ENCODE measurements at places on chromosomes 6 and 20.

DNA sequence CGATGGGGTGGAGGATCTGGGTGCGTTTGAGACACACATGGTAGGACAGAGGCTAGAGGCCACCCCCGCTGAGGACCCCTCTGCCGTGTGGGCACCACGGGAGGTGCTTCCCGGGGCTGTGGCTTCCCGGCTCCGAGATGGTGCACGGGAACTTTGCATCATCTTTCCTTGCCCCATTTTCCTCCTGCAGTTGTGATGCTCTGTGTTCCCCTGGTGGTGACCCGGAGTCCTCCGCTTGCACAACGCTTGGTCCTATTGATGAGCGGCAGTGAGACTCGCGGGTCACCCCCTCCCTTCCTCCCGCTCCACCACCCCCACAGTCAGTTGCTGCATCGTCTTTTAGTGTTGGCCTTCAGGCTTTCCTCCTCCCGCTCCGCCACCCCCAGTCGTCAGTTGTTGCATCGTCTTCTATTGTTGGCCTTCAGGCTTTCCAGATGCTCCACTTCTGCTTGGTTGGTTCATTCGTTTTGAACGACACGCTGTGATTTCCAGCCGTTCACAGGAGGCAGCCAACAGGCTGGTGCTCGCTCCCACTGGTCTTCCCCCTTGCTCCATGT lies 37.3 kb downstream of the PYGB start:
- no peak for DNase-seq

DNA sequence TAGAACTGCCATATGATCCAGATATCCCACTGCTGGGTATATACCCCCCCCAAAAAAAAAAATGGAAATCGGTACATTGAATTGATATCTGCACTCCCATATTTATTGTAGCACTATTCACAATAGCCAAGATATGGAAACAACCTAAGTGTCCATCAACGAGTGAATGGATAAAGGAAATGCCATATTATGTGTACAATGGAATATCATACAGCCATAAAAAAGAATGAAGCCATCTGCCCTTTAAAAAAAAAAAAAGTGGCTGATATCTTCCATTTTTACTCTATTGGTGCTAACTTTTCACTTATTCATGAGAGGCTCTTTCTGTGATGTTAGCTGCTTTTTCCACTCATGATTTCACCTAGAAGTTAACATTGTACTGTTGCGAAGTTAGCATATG lies 156.5 kb downstream of the REV3L start:
- no peak for DNase-seq

GRCh38 chr6:40852779-40853373 lies 186.1 kb downstream of the UNC5CL start:
- no peak for DNase-seq

DNA sequence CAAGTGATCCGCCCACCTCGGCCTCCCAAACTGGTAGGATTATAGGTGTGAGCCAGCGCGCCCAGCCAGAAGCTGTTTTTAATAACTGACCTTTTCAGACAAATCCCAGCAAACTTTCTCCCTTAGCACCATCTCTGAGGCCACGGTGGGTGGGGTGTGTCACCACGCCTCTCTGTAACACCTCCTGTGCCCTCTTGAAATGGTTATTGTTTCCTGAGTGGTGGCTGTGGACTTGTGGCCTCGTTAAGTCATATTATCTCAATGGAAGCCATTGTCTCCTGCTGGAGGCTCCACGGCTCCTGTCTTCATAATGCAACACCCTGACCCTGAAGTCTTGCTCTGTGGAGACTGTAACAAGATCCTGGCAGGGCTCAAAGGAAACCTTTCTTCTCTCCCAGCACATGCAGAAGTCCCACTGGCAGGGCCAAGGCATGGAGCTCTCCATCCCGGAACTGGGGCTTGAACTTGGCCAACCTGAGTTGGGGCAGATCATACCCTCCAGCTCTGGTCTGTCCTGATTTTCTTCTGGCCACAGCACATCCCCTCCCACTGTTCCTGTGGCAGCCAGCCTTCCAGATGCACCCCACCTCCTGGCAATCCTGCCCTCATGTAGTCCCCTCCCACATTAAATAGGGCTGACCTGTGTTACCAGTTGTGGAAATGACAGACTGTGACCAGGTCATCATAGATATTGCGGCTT lies 81.1 kb downstream of the SNX5 start:
- no peak for DNase-seq

GRCh38 chr20:43840382-43841070 lies 74.1 kb upstream of the TOX2 start:
- no peak for DNase-seq

GRCh38 chr20:57893366-57893999 lies 183.7 kb upstream of the PMEPA1 start:
- no peak for DNase-seq

DNA sequence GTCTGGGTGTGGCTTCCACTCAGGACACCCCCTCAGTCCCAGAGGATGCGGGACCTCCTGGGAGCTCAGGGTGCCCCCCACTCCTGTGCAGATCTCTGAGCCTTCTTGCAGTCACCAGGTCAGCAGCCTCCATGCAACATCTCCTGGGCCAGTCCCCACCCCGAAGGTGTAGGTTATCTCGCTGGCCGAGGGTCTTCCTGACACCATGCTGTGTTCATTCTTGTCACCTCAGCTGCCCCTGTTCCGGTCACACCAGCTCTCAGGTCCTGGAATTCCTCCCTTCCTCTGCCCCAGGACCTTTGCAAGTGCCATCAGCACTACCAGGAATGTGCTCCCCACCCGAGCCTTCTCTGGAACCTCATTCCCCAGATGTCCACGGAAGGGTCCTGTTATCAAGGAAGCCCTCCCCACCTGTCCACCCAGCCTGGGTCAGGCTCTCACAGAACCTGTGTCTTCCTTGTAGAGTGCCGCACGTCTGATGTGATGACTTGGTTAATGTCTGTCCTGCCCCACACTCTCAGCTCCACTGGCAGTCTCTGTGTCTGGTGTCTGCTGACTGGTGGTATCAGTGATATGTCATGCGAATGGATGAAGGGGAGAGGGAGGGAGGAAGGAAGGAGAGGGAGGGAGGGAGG lies 329.6 kb downstream of the TAF4 start:
- no peak for DNase-seq

- DNase-seq: no peak
Observed at GRCh38 chr6:117545161-117545595, 57.1 kb downstream of the GOPC start.

DNA sequence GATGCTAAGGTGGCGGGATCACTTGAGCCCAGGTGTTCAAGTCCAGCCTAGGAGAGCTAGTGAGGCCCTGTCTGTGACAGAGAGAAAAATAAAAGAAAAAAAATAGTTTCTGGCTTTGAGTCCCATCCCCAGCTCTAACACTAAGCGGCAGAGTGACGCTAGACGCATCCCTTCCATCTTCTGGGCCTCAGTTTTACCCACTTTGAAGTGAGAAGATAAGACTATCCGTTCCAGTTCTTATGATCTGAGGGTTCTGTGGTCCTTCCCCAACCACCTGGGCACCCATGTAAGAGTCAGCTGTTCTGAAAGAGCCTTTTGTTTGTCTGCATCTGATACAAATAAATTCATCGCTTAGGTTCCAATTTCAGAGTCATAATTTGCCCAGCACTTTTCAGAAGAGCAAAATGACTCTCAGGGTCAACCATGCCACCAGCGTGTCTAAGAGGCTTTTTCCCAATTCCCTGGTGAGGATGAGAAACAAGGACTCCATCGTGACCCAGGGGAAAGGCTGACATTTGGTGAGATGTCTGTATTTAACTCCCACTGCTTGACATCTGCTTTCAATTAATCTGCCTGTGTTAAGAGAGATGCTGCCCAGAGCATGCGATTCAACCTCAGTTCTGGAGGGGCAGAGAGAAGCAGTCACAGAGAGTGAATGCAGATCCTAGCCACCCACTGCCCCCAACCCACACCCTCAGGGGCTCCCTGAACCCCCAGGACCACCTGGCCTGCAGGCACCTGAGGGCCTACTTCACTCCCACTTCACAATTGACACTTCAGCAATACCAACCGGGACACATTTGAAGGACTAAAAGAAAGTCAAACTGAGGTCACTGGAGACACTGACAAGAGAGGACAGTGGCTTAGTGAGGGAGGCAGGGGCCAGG lies 131.6 kb upstream of the TOP1 start:
- no peak for DNase-seq

DNA sequence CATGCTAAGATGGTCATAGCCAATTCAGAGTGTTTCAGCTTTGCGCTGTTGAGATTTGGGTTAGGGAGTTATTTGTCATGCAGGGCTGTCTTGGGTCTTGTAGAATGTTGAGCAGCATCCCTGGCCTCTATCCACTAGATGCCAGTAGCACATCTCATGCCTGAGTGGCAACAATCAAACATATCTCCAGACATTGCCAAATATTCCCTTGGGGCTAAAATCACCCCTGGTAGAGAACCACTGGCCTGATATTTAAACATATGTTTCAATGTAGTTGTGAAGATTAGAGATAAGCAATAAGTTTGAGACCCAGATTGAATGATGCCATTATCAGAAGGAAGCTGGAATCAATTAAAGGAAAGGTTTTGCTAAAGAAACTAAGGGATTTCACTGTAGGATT lies 463.3 kb downstream of the DOK5 start:
- DNase-seq: no peak

DNA sequence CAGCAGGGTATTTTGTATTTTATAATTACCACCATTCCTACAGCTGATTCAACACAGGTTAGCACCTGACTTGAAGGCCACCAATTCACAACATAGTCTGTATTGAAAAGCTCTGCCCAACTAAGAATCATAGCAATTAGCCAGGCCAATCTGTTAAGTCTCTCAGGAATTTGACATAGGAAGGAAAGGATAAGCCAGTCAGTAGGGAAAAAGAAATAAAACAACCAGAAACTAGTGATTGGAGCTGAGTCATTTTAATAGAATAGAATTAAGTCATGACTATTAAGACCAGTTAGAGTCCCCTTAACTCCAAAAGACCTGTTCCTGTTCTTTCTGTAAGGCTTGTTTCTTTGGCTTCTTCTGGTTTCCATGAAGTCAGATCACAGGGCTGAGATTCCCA lies 8.1 kb downstream of the RANBP9 start:
- no peak for DNase-seq

DNA sequence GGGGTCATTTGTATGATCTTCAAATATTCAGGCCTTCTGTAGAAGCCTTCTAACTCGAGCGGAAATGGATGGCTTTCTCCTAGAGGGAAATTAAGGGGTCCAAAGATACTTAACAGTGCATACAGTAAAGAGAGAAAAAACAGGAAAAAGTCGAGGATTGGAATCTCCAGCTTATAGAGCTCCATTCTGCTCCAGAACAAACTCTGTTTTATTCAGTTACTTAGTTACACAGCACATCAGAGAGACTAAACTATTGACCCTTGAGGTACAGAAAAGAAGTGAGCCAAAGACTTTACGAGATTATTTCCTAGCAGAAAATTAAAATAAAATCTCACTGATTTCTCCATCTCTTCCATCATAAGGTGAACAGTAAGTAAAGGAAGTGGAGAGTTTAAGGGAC lies 43.8 kb upstream of the DSE start:
- DNase-seq: no peak

GRCh38 chr20:34549929-34550305 lies 8.6 kb upstream of the MAP1LC3A start:
- DNase-seq: no peak

DNA sequence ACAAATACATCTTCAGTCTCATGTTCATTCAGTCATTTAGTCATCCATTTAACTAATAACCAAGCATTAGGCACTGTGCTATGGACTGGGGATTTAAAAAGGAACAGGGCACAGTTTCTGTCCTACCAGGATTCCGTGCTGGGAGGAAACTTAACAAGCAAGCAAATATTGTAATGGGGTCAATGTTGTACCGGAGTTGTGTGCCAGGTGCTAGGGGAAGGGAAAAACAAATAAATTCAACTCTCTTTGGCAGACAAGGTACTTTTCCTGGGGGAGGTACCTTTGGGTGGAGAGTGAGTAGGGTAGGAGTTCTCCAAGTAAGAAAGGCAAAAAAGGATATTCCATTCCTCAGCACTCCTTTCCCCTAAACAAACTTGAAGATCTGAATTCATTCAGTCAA lies 90.3 kb downstream of the OLIG3 start:
- no peak for DNase-seq

DNA sequence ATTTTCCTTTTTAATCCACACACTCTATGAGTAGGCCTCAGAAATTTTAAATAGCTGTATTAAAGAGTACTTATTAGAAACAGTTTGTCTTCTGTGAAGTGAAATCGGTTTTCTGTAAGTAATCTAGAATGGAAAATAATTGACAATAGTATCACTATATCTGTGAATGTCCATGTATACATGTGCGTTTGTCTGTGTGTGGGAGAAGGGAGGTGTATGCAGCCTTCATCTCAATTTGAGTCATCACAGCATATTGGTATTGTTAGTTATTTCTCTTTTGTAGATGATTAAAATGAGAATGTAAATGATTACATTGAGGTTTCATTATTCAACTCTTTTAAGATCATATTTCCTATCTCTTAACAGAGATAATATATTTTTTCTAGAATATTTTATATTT lies 206.0 kb downstream of the EYS start:
- DNase-seq: no peak

DNA sequence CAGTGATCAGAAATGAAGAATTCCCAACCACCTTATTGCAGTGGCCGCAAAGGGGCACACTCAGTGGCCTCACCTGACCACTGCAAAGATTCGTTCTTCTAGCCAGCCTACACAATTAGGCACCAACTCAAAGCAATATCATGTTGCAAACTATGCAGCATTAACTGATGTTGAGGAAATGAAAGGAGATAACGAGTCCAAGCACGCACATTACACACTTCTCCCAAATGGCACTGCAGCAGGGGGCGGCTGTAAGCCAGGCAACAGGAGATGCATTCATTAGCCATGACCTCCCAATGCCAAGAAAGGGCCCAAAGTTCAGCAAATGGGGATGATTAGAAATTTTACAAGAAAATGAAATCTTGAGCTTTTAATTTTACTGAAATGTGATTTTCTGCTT lies 39.3 kb downstream of the ATXN1 start:
- DNase-seq: no peak

GRCh38 chr20:49270177-49270576 lies 7.7 kb downstream of the ZNFX1 start:
- DNase-seq: no peak

- peak; percentile 68 for DNase-seq
Observed at GRCh38 chr20:61356196-61356595, 104.1 kb downstream of the CDH4 start.

DNA sequence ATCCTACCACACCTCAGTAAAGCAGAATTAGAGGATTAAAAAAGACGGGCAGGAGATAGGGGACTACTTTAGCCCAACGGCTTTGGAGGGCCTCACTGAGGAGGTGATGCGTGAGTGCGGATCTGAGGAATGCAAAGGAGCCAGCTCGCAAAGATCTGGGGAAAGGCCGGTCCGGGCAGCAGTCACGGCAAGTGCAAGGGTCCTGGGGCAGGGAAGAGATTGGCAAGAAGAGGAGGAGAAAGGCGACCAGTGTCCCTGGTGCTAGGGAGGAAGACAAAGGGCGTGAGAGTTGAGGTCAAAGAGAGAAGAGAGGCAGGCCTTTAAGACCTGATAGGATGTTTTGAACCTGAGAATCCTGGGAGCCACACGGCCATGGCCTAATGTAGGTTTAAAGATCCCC lies 86.8 kb downstream of the KCNB1 start:
- no peak for DNase-seq

DNA sequence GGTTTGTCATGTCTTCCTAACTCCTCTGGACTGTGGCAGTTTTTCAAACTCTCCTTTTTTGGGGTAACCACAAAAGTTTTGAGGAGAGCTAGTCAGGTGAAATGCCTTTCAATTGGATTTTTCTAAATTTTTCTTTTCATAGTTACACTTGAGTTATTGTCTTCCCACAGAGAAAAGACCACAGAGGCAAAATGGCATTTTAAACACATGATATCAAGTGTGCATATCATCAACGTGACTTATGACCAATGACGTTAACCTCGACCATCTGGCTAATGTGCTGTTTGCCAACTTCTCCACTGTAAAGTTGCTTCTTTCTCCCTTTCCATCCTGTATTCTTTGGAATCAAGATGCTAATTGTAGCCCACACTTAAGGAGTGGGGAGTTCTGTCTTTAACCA lies 41.3 kb upstream of the SNAP25 start:
- DNase-seq: no peak
